ENCODE measurements at places on chromosomes 16 and 17. TPM values are rescaled to one million over a fixed set of nuclear protein-coding genes. Genes with fewer than 3 reads are reported as not detected.

Gene GNG13
- total RNA-seq: not detected

GRCh38 chr16:66552286-66553177, at the start of gene CKLF:
TSS of gene CKLF (plus strand) at chr16:66552576. CDS start at chr16:66552716, 140 bp downstream.
- peak; percentile 95 for DNase-seq

GRCh38 chr17:19830061-19830460, 37.7 kb downstream of the ULK2 start:
- DNase-seq: no peak

DNA sequence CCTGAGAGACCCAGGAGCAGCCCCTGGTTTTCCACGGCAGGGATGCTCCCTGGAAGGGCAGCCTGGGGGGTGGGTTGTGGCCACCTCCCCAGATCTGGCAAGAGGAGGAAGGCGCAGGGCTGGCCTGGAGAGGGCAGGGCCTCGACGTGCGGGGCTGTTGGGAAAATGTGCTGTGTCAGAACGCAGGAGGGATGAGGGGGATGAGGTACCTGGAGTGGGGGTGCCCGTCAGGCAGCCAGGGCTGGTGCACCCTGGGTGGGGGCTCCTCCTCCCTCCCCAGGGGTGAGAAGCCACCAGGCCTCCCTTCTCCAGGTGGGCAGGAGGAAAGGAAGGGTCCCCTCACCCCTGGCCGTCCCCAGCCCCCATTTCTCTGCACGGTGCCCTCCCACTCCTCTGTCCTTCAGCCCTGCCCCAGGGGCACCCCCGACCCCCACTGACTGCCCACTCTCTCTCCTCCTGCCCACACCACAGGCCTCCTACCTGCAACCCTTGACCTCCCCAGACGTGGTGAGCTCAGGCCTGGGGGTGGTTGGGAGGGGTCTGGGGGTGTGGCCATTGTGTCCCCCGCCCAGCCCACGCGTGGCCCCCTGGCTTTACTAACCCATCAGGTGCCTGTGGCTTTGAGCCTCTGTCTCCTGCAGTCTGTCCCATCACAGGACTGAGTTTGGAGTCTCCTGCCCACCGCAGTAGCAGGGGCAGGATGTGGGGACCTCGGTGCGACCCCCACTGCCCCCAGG, 39.6 kb downstream of the BAHCC1 start:
- no peak for DNase-seq

GRCh38 chr17:42573095-42573494, 4.4 kb downstream of the PSMC3IP start:
- DNase-seq: no peak

Data from activated naive CD4-positive, alpha-beta T cell treated with anti-CD3 and anti-CD28 coated beads, Interleukin-2, amount 50 U/mL, for 72 hours (primary cell).